KBM-7 (cell line): ENCODE measurements at places on chromosomes 6 and 20.

- DNase-seq: no peak
Measured at GRCh38 chr6:169370666-169371343, 117.2 kb upstream of the THBS2 start.

DNA sequence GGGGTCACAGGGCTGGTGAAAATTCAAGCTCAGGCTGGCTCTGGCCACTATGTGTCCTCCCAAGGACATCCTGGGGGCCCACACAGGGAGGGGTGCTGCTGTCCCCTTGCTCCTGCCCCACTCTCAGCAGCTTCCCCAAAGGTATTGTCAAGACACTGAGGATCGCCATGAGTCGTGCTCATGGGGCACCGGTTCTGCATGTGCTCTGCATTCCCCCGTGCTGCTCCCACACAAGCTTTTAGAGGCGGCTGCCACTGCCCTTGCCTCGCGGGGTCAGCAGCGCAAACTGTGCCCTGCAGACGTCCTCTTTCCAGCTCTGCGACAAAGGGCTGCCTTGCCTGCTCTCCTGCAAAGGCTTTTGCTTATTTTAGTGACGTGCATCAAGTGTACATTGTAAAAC, 179.8 kb downstream of the ERMARD start:
- DNase-seq: no peak

GRCh38 chr6:48098923-48099322, 12.1 kb downstream of the PTCHD4 start:
- no peak for DNase-seq

DNA sequence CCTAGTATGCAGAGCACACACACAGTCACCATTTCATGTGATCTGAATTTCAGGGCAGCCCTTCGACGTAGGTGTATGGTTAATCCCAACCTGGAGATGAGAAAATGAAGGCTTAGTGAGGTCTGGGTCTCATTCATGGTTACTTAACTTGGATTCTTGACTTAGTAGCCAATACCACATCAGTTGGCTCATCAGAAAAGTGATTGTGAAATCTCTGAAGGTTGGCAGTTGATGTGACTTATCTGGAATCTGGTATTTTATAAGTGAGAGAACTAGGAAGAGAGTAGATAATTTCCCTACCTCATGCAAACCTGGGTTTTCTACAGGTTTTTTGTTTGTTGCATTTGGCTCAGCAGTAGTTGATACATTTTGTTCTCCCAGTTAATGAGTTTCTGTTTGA, 123.7 kb downstream of the CCDC170 start:
- DNase-seq: no peak

DNA sequence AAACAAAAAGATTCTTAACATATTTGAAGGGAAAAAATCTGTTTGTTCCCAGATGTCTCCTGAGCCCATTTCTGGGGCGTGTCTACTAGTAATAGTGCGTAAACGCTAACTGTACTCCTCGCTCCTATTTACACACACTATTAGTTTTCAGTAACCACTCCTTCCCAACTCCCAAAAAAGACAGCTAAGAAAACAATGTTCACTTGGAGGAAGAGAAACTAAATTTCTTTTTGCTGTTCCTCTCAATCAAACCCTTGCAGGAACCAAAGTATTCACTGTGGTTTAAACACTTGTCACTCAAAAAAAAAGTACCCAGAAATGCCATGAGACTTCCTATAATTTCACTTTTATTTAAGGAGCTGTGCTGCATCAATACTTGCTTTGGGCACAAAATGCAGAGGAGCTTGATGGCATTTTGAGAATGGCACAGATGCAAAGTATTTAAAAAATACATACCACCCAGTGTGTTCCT, 118.2 kb downstream of the BACH2 start:
- no peak for DNase-seq

GRCh38 chr6:146767632-146768031, 168.9 kb downstream of the ADGB start:
- no peak for DNase-seq

DNA sequence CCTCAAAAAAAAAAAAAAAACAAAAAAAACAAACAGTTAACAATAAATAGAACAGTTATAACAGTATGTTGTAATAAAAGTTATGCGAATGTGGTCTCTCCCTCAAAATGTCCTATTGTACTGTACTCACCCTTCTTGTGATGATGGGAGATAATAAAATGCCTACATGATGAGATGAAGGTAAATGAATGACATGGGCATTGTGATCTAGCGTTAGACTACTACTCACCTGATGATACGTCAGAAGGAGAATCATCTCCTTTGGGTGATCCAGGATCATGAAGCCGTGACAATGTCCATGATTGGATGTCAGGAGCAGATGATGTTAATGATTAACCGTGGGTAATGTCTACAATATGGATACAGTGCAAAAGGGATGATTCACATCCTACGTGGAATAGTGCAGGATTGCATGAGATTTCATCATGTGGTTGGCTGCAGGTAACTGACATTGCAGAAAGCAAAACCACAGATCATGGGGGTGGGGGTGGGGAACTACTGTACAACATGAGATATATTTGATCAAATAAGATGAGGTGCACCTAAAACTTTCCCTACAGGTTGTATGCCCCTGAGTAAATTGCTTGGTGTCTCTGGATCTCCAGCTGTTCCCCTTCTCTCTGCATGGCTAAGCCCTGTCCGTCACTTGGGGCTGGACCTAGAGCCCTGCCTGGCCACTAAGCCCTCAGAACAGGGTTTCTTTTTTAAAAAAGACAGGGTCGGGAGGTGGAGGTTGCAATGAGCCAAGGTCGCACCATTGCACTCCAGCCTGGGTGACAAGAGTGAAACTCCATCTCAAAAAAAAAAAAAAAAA, 6.2 kb upstream of the RBCK1 start:
- peak; percentile 14 for DNase-seq

- DNase-seq: peak; percentile 98
Measured at GRCh38 chr6:31737991-31738979, 1.5 kb upstream of the MSH5 start.

DNA sequence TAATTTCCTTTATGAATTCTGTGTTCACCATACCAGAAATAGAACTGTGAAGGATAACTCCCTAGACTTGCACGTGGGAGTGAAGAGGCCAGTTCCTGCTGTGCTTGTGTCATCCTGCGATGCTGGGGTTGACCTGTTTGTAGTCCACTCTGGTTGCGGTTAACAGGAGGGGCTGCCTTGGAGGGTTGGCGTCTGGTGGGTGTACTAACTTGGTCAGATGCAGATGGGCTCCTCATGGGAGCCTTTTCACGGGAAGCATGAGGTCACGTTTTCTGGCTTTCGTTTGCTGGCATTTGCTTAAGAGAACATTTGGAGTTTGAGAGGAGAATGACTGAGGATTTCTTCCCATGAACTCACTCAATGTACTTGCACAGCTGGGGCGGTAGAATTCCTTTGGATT, 41.2 kb downstream of the IGF2R start:
- DNase-seq: no peak

- DNase-seq: no peak
Measured at GRCh38 chr20:4325548-4326187, 310.3 kb upstream of the RNF24 start.

DNA sequence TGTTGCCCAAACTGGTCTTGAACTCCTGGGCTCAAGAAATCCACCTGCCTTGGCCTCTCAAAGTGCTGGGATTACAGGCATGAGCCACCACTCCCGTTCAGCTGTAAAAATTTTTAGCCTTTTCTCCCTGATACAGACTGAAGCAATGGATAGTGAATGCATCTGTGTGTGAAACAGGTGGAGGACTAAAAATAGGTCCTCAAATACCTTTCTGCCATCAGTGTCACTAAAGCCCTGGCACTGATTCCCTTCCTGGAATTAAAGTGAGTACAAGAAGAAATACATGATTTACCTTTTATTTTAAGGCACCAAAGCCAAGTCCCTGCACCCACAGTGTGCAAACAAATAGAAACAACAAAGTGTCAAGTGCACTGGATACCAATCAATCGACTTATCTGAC, 25.1 kb downstream of the TULP4 start:
- no peak for DNase-seq

DNA sequence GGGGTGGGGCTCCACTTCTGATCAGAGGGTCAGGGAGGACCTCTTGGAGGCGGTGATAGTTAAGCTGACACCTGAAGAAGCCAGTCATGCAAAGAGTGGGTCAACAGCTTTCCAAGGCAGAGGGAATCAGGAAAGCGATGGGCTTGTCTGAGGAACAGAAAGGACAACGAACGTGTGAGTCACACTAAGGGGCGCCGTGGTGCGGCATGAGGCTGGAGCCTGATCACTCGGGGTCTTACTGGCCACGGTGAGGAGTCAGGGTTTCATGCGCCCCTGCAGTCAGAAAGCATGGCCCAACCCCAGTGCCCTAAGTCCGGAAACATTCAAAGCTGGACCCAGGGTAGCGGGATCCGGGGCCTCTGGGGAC, 50.6 kb upstream of the SLC32A1 start:
- no peak for DNase-seq

DNA sequence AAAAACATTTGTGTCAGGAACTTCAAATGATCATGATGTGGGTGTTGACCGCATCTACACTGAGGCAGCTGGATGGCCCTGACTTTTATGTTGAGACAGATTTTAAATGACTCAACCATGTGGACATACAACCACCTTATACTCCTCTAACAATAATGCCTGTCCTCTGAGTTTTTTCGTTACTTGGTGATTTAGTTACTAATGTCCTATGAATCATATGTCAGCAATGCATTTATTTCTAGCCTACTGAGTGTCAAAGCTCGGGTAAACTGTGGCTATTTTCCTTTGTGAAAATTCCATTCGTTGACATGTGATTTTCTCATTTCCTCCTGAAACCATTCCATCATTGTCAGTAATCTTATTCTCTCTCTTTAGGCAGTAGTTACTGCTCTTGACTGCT, 38.9 kb upstream of the NKX2-4 start:
- DNase-seq: no peak

GRCh38 chr6:18962361-18962905, 575.3 kb downstream of the RNF144B start:
- no peak for DNase-seq

- DNase-seq: no peak
Measured at GRCh38 chr6:115443825-115444478, 616.7 kb downstream of the FRK start.

- no peak for DNase-seq
Measured at GRCh38 chr6:50087231-50087954, 37.7 kb upstream of the DEFB112 start.

DNA sequence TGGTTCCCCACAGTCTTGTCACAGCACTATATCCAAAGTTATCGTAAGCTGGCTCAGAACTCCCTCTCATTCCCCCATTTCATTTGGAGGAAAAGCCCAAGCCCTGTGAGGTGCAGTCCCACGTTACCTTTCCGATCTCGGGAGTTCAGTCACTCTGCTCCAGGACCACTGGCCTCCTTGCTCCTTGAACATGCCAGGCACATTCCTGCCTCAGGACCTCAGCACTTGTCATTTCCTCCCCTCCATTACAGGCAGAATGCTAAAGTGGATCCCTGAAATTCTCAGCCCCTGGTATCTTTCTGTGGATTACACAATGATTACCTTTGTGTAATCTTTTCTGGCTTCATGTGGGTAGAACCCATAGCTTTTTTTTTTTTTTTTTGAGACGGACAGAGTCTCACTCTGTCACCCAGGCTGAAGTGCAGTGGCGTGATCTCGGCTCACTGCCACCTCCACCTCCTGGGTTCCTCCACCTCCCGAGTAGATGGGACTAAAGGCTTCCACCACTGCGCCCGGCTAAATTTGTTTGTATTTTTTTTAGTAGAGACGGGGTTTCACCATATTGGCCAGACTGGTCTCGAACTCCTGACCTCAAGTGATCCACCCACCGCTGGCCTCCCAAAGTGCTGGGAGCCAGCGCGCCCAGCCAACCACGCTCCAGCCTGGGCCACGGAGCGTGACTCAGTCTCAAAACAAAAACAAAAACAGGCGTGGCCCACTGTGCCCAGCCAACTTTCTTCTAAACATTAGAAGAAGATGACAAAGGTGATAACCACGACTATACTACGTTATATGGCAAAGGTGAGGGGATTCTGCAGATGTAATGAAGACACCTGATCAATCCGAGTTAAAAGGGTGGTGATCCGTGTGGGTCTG, 4.0 kb upstream of the OXT start:
- DNase-seq: no peak

- no peak for DNase-seq
Measured at GRCh38 chr20:21273755-21274386, 29.3 kb upstream of the XRN2 start.

- DNase-seq: peak; percentile 34
Measured at GRCh38 chr6:158715330-158716311, 65.8 kb downstream of the SYTL3 start.

- DNase-seq: peak; percentile 72
Measured at GRCh38 chr6:30615958-30616810, 859 bp downstream of the PPP1R10 start.

DNA sequence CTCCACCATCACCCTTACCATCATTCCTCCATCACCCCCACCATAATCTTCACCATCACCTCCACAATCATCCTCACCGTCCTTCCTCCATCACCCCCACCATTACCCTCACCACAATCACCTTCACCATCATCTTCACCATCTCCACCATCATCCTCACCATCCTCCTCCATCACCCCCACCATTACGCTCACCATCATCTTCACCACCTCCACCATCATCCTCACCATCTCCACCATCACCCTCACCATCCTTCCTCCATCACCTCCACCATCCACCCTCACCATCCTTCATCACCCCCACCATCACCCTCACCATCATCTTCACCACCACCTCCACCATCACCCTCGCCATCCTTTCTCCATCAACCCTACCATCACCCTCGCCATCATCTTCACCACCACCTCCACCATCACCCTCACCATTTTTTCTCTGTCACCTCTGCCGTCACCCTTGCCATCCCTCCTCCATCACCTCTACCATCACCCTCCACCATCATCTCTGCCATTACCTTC, 33.1 kb upstream of the MPC1 start:
- DNase-seq: no peak

GRCh38 chr6:129236001-129236517, 353.1 kb downstream of the LAMA2 start:
- DNase-seq: no peak

GRCh38 chr6:31708224-31708623, 1.6 kb downstream of the LY6G6F start:
- DNase-seq: no peak

DNA sequence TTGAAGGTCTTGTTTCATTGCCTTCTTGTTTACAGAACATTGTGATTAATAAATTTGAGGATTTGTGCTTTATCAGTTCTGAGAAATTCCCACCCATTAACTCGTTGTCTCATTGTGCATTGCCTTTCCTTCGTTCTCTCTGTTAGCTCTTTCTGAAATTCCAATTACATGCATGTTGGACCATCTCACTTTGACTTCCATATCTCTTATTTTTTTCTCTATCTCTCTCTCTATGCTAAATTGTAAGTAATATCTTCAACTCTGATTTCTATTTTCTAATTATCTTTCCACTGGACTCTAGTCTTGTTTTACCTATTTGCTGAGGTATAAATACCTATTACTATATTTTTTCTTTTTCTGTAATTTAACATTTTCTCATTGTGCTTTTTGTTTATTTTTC, 92.3 kb downstream of the SHLD1 start:
- DNase-seq: no peak

- no peak for DNase-seq
Measured at GRCh38 chr6:108114841-108115597, 40.5 kb upstream of the OSTM1 start.

GRCh38 chr6:14393910-14394309, 276.3 kb downstream of the CD83 start:
- DNase-seq: no peak
